ENCODE measurements at places on chromosomes 13 and 19.

GRCh38 chr13:29892151-29892550 is 41.7 kb upstream of the UBL3 start:
- DNase-seq: no peak

DNA sequence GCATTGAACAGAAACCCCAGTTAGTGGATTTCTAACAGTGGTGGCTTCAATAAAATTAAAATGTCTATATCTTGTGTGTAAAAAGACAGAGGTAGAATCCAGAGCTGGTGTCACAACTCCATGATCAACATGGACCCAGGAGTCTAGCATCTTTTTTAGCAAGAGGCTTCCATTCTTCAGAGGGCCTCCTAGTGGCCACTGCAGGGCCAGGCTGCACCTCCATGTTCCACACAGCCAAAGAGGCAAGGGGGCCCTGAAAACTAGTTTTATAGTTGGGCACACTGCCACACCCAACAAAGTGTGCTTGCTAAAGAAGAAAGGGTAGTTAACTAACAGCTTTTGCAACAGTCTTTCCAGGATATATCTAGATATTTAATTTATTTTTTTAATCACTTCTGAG is 12.9 kb downstream of the N4BP2L1 start:
- no peak for DNase-seq

- no peak for DNase-seq
These were observed 211.7 kb upstream of the STARD13 start for GRCh38 chr13:33497146-33497845.

DNA sequence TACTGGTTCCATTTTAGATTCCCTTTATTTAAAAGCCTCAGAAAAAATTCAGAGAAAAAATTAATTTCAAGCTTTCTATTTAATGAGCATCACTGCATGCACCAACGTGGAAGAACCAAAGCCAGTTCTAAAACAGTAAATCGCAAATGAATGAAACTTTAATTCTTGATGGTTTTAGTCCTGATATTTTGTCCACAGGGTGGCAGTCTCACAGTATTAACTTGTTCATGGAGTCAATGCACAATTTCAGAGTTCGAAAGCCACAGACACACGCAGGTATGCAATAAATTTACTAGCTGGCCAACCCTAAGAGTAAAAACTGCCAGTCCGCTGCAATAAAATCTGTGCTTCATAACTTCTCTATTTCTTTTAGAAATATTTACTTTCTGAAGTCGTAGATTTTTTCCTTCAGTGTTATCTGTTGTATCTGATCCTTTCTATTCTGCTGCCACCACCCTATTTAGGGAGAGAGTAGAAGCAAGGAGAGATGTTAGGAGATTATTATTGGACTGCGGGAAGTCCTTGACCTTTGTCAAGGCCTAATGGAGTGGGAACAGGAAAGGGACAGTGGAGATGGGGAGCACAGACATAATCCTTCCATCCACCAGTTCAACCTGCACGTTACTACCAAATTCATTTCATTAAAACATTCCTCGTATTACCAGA is 7.0 kb upstream of the WBP4 start:
- no peak for DNase-seq

GRCh38 chr19:39410017-39410830 is 2.2 kb upstream of the PLEKHG2 start:
- no peak for DNase-seq

GRCh38 chr19:17520865-17521264 is 9.4 kb downstream of the PGLS start:
- no peak for DNase-seq

- no peak for DNase-seq
These were observed 96.9 kb downstream of the TBC1D4 start for GRCh38 chr13:75384879-75385707.

DNA sequence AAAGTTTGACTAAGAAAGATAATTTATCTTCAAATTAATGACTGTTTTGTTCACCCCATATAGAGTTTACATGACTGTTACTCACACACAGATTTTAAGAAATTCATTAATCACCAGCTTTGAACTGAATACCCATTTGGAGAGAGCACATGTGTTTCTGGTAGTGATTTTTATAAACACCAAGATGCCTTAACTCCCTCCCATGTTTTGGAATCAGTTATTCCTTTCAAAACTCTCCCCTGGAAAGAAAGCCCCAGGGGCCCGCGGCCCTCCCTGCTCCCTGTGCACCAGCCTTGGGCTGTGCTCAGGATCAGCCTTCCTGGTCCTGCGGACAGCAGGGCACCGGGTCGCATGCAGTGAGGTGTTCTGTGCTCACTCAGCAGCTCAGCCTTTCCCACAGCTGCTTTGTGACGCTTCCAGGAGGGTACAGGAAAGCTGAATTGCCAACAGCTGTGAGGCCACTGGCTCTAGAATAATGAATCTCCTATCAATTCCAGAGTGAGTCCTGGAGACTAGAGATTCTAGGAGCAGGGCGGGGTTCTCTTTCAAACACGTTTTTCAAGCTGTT is 483.2 kb downstream of the EFNB2 start:
- DNase-seq: no peak

GRCh38 chr19:27972291-27973040 is 1240.5 kb downstream of the UQCRFS1 start:
- no peak for DNase-seq

GRCh38 chr19:53131727-53132126 is 983 bp downstream of the ZNF415 start:
- DNase-seq: no peak

DNA sequence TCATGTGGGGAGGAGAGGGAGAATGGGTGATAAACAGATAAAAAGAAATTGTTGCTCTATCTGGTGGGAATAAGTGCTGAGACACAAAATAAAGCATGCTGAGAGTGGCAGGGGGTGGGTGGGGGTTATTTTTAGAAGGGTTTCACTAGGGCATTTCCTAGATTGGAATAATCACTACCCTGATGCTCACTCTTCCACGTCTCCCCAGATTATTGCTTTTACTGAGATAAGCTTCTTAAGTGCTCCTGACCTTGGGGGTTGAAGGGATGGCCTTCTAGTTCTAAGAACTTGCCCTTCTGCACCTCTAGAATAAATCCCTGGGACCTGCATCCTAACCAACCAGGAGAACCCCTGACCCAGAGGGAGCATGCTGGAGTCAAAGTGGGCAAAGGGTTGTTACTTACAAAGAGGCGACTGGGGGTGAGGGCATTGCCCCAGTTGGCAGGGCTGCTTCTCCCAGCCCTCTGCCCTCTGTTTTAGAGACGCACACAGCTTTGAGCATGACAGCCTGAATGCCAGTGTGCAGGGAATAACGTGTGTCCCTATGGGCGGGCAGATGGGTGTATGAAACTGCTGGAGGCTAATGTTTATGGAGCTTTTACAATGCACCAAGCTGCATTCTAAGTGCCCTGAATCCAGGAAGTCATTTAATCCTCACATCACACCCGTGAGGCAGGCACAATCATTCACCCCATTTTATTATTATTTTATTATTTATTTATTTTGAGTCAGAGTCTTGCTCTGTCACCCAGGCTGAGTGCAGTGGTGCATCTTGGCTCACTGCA is 743 bp downstream of the RDH8 start:
- DNase-seq: no peak

- no peak for DNase-seq
These were observed 62.5 kb downstream of the RFX2 start for GRCh38 chr19:6047741-6048251.

GRCh38 chr19:2628597-2628996 is 73.9 kb downstream of the GNG7 start:
- DNase-seq: no peak

DNA sequence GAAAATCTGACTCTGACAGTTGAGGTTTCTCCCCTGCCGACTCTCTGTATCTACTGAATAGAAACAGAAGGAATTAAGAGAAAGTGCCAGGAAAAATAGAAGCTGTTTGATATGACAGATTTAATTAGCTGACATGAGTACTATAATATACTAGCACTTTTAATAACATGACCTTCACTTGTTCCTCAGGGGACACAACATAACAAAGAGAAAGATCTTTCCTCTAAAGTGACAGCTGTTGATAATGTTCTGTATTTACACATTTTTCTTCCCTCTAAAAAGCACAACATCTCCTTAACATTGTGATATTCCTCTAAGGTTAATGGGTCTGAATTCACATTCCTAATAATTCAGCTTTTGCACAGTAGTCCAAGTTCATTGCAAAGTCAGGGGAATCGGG is 1136.0 kb downstream of the PCDH17 start:
- no peak for DNase-seq

DNA sequence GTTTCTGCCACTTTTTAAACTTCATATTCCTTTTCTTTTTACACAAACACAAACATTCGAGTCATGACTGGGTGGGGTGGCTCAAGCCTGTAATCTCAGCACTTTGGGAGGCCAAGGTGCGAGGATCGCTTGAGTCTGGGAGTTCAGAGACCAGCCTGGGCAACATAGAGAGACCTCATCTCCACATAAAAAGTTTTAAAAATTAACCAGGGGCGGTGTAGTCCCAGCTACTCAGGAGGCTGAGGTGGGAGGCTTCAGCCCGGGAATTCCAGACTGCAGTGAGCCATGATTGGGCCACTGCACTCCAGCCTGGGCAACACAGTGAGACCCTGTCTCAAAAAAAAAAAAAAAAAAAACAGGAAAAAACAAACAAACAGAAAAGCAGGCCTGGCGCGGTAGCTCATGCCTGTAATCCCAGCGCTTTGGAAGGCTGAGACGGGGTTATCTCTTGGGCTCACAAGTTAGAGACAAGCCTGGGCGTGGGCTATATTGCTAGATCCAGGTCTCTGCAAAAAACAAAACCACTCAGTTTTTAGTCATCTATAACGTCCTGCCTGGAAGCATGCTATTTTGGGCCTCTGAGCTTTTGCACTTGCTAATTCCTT is 583 bp upstream of the BAX start:
- no peak for DNase-seq

DNA sequence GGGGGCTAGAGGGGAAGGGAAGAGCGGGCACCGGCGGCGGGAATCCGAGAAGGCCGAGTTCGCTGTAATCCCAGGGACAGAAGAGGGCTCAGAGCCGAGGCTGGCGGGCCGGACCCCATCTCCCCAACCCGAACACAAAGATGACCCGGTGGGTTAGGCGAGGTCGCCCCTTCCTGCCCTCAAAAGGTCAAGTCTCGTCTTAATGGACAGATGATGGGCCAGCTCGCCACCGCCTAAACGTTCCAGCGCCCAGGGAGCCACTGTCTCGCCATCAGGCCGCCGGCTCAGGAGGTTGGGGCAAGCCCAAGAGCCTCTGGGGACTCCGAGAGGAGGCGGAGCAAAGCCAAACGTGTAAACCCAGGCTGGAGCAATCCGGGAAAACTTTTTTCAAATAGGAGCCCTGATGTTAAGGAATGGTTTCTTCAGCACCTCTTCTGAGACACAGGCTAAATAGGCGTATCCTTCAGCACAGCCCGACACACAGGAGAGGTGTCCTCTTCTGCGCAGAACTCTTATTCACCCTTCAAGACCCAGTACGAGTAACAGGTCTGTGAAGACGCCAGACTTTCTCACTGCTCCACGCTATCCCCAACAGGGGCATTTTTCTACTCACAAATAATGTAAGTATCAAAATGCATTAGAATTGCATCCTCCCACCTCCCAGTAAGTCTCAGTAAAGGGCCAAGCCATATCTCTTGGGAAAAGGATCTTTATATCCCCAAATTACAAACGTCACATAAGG is 6.3 kb upstream of the POU4F1 start:
- DNase-seq: no peak

GRCh38 chr13:65582160-65582559 is 1648.0 kb downstream of the PCDH9 start:
- DNase-seq: no peak

- no peak for DNase-seq
These were observed 14.6 kb downstream of the FRY start for GRCh38 chr13:32045982-32046785.

DNA sequence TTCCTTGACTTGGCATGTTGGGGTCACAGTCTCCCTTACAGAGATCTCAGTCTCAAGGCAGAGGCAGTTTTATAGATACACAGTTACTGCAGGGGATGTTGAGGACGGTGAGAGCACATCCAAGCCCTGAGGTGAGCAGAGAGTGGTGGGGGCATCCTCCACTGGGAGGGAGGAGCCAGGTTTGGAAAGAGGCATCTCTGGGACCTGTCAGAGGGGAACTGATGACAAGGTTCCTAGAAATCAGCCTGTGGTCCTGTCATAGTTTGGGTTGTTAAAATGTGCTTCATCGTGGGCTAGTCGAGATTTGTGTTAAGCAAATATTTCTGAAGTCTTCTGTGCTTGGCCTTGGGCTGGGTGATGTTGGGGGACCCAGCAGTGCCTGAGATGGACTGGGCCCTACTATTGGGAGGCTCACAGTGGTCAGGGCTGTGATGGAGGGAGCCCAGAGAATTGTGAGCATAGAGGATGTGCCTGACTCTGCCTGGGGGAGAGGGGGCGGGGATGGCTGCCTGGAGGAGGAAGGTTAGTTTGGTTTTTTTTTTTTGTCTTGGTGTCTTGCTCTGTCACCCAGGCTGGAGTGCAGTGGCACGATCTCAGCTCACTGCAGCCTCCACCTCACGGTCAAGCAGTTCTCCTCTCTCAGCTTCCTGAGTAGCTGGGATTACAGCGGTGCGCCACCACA is 3.9 kb downstream of the SUPT5H start:
- no peak for DNase-seq

DNA sequence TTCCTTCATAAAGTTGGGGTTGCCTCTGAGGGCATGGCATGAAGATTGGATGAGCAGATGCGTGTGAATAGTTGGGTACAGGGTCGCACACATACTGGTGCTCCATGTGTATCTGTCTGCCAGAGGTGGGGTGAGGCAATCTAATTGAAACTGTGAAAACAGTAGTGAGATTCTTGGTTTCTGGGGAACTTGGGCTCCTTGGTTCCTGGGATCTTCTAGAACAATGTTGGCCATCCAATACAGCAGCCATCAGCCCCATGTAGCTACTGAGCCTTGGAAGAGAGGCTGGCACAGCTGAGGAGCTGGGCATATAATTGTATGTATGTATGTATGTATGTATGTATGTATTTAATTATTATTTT is 616 bp downstream of the FCHO1 start:
- DNase-seq: no peak

- DNase-seq: peak; percentile 57
These were observed 112.2 kb upstream of the MBNL2 start for GRCh38 chr13:97109841-97110492.

DNA sequence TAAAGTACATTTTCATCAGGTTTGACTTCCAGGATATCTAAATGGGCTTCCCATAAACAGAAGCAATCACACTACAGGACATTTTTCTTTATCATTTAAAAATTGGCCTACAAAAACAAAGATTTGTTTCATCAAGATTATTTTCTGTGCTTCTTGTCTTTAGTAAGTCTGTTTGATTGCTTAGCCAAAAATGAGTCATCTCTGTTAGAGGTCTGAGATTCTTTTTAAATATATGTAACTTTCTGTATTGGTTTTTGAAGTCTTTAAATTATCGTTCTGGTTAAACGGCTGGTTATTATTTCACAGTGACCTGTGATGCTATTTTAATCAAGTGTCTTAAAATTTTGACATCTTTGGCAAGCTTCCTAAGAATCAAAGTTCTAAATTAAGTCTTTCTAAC is 62.7 kb downstream of the SLITRK1 start:
- no peak for DNase-seq

DNA sequence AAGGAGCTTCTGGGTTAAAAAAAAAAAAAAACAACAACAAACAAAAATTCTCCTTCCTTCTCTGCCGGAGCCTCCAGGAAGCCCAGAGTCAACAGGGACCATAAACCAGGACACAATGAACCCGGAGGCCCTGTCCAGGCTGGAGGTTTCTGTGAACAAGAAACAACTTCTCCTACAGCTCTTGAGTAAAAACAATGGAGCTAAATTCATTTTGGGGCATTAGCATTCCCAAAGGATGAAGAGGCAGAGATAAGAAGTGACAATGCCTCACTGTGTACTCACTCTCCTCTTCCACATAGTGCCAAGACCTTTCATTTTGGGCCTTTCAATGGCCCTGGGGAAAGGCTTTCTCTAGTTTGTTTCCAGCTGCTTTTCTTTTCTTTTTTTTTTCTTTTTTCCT is 9.0 kb downstream of the RHPN2 start:
- DNase-seq: no peak

- DNase-seq: no peak
These were observed 586.7 kb upstream of the SGCG start for GRCh38 chr13:22594041-22594440.
